Thyroid gland (tissue), 4 donors: ENCODE measurements at places on chromosomes 12 and 14. TPM values are rescaled to one million over a fixed set of nuclear protein-coding genes. Genes with fewer than 3 reads are reported as not detected.

DNA sequence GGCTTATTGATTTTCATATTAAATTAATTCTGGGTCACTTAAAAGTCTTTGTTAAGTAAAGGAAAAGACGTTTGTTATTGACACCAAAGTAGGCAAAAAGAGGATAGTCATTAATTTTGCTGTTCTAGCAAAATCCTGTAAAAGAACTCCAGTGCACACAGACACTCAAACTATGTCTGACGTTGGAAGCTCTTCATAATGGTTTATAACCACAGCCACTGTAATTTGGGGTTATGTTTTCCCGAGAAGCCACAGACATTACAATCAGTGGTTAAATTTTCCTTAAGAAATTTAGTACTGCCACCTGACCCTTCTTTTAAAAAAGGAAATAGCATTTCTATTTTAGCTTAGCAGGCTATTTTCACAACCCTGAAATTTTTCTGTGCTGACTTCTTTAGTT, 267.5 kb downstream of the CCDC91 start:
- no peak for DNase-seq

DNA sequence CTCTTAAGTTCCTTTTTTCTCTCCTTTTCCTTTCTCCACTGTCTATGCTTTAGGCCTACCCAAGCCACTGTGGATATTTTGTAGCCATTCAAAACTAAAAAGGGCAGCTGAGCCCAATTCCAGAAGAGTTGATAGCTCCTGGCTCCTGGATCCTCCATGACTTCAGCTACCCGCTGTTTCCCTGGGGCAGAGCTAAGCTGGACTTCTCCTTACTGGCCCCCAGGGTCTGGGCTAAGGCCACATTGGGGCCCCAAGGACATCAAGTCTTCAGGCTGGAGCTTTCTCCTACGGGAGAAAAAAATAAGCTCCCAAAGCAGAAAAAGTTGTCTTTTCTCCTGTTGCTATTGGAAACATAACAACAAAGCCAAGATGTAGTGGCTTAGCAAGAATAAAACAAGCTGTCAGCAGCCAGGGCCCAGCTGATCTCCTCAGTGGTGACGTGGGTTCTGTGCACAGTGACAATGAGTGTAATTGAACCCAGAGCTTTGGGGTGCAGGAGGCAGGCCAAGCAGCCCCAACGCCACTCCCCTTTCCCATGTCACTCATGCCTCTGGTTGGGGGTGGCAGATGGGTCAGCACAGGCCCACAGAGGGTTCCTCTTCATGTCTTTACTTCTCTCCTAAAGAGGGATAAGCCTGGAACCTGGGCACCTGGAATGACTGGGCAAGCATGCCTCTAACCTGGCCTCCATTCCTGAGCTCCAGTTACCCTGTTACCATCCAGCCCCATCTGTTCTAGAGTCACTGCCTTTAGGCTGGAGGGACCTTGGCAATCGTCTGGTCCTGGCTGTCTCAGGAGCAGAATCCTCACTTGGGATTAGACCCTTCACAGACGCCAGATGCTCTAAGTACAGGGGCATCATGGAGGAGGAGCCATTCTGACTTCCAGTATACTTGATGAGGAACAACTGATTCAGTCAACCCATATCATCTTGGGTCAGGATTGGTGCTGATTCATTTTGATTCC, 171.2 kb downstream of the ZFP36L1 start:
- DNase-seq = peak; percentile 37

DNA sequence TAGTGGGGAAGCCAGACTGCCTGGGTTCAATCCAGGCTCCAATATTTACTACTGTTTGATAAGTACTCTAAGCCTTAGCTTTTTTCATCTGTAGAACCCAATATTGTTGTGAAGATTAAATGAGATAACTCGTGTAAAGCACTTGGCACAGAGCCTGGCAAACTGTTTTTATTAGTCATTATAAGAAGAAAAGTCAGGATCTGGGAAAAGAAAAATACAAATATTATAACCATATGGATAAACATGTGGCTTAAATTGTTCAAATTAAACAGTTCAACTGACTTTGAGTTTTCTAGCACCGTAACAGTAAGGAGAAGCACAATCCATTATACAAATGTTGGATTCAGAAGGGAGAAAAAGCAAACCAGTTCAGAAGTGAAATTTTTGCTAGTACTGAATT, 22.0 kb upstream of the CDK17 start:
- no peak for DNase-seq

DNA sequence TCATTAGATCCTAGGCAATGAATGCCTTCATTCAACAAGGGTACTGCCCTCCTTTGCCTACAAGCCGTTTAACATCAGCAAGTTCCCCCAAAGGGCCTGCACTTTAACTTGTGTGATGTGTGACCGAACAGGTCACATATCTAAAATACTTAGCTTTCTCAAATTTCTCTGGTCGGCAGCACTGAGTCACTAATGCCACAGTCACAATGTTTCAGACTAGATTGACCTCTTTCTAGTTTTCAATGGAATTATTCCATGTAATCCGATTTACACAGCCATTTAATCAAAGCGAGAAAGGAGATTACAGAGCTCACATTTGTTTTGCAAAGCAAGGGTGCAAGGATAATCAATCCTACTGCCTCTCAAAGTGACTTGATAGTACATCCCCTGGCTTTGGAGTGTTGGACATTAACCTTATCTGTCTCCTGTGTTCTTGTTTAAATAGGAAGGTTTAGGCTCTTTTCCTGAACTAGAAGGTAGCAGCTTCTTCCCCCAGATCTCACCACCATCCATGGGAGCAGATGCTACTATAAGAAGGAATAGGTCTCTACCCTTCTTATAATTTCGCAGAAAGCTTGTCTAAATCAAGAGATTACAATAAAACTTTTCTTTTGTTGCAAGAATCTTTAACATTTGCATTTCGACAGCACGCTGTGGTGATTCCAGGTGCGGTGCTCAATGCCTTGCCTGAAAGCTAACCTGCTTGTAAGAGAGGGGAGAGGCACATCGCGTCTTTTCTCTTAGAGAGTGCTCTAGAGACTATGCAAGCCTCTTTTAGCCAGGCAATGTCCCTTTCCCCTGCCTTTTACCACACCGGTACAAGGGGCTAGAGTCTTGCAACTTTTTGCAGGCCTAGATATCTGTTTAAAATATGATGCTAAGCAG, 1.8 kb downstream of the KITLG start:
- DNase-seq = no peak

- no peak for DNase-seq
Observed at GRCh38 chr14:102236026-102236425, 68.9 kb downstream of the MOK start.

- no peak for DNase-seq
Observed at GRCh38 chr14:22987291-22987690, 4.9 kb upstream of the AJUBA start.

- no peak for DNase-seq
Observed at GRCh38 chr12:4701395-4702190, 18.6 kb upstream of the GALNT8 start.

Gene YLPM1
- 84.7 TPM for total RNA-seq

Gene LHX5
- total RNA-seq = not detected

Gene DNAH10
- total RNA-seq = 0.33 TPM

Gene KRT3
- total RNA-seq = not detected

Gene TAC3
- total RNA-seq = not detected

Gene MMP17
- 6.7 TPM for total RNA-seq
